ENCODE measurements at places on chromosomes 3 and 15.

DNA sequence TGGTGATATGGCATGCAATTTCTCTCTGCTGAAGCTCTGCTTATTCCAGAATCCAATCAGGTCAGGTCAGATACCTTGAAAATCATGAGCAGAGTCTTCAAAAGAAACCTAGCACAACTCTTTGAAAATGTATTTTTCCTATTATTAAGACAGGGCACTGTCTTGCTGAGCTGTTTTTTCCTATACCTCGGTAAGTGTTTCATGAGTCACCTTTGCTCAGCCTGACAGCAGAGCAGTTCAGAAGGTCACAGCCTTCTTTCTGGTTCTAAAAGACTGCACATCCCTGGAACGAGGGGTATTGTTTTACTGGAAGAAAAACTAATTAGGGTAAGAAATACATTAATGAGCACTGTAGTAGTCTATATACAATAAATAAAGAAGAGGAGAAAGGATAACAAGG lies 422.0 kb downstream of the SOX2 start:
- DNase-seq = no peak

DNA sequence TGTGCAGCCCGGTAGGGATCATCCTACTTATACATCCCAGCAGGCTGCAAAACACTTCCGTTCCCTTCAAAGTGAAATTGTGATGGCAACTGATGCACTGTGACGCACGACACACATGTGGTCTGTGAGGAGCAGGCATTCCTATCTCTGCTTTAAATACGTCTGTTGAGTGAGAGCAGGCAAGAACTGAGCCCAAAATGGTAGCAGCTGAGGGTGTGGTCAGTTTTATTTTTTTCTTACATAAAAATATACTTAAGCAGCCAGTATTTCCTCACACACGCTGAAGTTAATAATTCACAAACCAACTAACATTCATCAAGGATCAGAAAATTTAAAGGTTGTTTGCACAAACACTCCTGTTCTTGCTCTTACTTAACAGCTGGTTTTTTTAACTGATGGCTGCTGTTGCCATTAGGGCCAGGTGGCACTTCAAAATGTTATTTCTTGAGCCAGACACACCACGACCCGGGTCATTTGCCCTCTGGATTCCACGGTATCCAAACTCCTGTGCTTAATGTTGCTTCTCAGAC lies 23.9 kb downstream of the LRIG1 start:
- DNase-seq = no peak

DNA sequence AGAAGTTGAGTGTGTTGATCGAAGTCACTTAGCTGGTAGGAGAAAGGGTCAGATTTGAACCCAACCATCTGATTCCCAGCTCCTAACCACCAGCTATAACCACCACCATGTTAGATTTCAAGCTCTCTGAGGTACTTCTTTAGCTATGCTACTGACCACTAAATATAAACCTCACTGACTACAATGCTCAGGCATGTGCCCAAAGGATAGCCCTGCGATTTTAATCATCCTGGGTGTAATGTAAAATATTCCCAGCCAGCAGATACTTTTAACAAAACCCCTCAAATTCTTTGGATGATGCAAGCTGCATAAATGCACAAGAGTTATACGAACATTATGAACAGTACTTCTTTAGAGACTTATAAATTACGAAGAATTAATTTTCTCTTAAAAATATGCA lies 115.2 kb upstream of the TSC22D2 start:
- DNase-seq = no peak

- no peak for DNase-seq
Observed at GRCh38 chr3:63478990-63479660, 173.3 kb upstream of the SNTN start.

GRCh38 chr3:115960799-115961198 lies 337.5 kb downstream of the GAP43 start:
- DNase-seq = peak; percentile 20

GRCh38 chr3:159001711-159002110 lies 199.9 kb downstream of the MFSD1 start:
- DNase-seq = no peak

GRCh38 chr15:57457726-57458125 lies 81.4 kb downstream of the CGNL1 start:
- no peak for DNase-seq

GRCh38 chr3:129974564-129974832 lies at the start of gene TRH:
Gene TRH (plus strand): TSS chr3:129974720. CDS start chr3:129975817, 1,097 bp downstream.
- no peak for DNase-seq

- DNase-seq = no peak
Observed at GRCh38 chr15:55993804-55994560, 570 bp upstream of the NEDD4 start.

- no peak for DNase-seq
Observed at GRCh38 chr3:16739541-16740105, 134.4 kb upstream of the DAZL start.

DNA sequence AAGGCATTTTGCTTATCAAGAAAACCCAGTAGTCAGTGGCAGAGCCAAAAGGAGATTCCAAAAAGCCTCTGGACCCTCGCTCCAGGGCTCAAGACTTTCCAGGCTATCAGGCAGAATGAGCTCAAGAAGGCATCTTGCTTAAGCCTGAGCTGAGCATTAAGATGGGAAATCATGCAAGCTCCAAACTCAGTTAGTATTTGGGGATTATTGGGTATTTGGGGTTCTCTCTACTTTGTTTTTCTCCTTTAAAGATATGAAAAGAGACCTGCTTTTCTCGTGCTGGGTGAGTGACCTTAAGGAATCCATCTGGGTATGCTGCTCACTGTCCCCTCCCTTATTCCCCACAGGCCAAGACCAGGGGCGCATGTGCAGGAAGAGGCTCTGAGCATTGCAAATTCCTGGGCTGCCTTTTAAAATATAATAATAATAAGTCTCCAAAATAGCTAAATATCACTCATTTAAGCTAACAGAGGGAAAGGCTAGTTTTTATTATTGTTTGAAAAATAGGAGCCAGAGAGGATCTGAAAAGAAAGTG lies 75.4 kb upstream of the HACD2 start:
- no peak for DNase-seq

DNA sequence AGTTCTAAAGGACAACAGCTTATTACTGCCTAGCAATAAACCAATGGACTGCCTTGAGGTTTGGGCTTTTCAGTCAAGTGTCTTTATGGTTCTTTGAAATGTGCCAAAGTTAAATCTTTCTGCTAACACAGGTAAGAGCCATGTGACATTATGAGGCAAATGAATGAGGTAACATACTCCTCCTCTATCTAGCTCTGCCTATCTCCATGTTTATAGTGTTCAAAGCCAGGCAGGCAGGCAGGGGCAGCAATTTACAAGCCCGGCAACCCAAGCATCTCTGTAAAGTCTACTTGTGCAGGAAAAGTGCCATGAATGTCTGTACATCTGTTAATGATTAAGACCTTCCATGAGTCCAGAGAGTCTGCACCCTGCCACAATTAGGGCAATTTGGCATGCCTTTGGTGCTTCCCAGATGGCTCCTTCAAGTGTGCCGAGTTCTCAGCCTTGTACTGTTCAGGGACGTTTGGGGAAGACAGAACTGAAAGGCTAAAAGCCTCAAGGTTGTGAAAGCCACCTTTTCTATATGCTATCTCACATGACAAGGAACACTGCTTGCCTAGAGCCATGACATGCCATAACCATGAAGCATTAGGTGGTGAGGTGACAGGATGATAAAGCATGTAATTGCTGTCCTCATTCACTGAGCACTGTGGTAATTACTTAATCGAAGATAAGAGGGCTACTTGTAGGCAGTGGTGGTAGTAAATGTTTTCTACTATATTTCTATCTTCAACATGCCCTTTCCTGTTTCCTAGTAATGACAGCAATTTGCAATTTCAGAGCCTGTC lies 41.4 kb upstream of the EIF1B start:
- no peak for DNase-seq

DNA sequence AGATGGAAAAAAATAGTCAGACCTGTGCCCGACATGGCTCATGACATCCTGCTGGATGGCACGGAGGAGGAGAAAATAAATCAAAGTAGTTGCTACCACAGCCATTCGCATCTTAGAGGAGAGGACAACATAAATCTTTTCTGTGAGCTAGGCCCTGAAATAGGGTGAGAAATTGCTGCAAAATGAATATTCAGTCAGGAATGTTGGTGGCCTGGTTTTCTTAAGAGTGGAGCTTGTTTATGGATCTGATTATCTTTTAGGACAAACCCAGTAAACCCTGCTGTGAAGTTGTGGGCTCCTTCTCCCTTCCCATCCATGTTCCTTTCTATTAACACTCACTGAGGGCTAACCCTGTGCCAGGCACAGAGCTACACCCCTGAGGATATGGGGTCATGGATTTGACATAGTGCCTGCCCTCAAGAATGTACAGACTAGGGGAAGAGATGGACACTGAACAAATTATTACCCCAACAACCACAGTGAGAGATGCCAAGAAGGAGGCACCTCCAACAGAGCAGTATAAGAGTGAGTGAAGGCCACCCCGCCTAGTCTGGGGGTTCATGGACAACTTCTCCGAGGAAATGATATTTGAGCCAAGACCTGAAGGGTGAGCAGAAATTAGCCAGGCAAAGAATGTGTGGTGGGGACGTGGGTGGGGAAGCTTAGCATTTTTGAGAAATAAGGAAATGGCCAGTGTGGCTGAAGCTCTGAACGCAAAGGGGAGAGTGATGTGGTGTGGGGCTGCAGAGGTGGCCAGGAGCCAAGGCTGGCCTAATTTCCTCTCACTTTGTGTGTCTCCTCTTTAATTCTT lies 68.9 kb upstream of the ARL8B start:
- no peak for DNase-seq

- DNase-seq = no peak
Observed at GRCh38 chr3:64150623-64151207, 74.6 kb downstream of the PRICKLE2 start.

DNA sequence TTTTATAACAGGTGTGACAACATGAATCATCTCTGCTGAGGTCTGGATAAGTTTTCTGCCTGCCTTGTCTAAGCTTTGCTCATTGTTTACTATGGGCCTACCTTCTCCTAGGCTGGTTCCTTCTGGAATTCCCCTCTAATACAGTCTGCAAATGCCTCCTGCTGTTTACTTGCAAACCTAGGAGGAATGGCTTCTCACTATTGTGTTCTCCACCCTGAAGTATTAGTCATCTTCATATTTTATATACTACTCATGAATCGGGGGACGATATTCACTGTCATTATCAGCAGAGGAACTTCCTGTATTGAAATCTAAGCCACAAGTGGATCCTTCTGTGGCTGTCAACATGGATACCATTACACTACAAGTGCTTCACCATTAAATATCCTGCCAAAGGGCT lies 154.8 kb downstream of the PLCL2 start:
- no peak for DNase-seq

- DNase-seq = no peak
Observed at GRCh38 chr3:43217633-43218032, 68.7 kb upstream of the SNRK start.

DNA sequence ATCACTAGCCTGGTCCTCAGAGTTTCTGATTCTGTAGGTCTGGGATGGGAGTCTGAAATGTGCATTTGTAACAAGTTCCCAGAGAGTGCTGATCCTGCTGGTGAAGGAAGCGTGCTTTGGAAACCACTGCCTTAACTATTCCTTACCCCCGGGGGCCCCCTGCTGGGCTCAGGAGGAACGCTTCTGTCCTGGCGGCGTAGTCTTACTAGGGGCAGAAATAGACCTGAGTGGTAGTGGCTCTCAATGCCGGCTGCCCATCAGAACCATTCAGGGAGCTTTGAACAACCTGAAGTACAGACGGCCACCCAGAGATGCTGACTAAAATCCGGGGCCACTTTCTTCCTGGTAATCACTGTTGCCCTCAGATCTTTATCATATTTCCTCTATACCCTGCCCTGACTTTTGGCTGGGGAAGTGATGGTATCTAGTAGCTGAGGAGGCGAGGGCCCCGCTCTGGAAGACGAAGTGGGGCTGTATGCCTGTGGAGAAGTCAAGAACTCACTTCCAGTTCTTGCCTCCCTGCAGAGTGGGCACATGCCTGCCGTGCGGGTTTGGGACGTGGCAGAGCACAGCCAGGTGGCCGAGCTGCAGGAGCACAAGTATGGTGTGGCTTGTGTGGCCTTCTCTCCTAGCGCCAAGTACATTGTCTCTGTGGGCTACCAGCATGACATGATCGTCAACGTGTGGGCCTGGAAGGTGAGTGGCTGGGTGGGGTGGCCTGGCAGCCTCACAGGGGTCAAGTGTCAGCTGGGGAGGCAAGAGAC lies 16.3 kb upstream of the JMJD7 start:
- DNase-seq = peak; percentile 46
